ENCODE measurements at places on chromosomes 3 and 15.

- DNase-seq, result no peak
These were observed 131.8 kb downstream of the CCNL1 start for GRCh38 chr3:157027861-157028745.

GRCh38 chr15:68333775-68334470, 56.4 kb downstream of the FEM1B start:
- no peak for DNase-seq

DNA sequence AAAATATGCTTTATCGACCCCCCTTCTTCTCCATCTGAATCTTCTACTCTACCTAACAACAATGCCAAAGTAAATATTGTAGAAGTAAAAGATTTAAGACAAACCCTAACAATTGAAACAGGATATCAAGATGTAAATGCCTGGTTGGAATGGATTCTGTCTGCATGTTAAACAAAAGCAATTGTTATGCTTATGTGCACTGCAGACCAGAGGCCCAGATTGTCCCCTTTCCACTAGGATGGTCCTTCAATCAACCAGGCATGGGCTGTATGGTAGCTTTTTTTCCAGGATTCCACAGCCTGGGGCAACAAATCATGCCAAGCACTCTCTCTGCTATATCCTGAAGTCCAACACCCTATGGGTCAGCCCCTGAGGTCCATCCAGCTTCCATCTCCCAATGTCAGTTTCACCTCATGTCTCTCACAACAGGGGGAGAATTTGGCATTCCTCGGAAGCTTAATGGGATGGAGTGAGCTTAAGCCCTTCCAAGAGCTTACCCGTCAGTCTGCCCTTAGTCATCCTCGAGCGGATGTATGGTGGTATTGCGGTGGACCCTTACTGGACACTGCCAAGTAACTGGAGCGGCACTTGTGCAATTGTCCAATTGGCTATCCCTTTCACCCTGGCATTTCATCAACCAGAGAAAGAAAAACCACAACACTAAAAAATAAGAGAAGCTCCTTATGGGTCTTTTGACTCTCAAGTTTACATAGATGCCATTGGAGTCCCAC, 36.2 kb downstream of the ZNF589 start:
- DNase-seq, result no peak

DNA sequence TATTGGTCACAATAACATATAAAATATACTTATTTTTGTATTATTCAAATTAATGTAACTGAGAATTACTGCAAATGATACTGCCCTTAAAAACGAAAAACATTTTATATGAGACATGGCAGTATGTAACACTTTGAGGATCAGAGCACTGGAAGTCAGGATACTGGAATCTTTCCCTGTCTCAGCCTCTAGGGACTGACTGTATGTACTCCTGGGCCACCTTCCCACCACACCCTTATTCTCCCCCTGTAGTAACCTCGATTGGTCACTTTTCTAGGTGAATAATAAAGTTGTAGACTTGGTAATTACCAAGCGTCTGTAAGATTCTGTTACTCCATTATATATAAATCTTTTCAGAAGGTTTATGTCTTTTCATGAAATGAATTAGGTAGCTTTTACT, 43.0 kb downstream of the LRRC49 start:
- DNase-seq, result no peak

DNA sequence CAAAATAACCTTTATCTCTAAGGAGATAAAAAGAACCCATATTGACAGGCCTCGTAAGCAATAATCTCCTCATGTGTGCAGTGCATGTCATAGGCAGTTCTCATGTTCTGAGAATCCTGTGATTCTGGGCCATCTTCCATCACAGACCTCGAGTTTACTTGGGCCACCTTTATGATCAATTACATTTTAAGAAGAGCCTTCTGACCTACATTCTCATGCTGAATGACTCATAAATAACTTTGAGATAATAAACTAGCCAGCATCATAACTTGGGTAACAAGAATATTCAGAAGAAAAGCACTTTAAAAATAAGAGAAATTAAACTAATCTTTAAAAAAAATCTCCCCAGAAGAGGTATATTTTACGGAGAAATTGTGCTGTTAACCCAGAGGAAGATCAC, 310.7 kb upstream of the ZNF717 start:
- no peak for DNase-seq

DNA sequence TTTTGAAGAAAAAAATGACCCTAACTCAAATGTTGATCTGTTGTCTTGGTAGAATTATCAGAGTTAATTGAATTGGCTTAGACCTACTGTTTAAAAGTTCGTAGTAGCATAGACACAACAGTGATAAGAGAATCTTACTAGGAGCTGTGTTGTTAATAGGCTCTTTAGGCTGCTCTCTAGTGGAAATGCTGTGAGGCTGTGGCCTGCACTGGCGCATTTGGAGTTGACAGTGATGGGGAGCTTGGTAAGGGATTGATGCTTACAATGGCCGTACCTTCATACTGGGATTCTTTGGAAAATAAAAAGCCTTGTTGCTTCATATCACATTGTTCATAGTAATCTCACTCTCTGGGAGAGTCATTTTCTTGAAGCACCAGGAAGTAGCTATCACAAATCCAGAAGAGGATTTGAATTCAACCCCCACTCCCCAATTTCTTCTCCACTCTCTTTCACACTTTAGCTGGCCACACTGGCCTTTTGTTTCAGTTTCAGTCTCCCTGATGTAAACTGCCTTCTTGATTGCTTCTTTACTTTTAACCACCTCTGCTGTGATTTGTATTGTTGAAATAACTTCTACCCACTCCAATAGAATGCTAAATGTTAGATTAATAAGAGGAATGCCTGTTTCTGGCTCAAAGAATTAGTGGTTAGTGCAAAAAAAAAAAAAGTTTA, 56.6 kb downstream of the CEP63 start:
- DNase-seq, result no peak

DNA sequence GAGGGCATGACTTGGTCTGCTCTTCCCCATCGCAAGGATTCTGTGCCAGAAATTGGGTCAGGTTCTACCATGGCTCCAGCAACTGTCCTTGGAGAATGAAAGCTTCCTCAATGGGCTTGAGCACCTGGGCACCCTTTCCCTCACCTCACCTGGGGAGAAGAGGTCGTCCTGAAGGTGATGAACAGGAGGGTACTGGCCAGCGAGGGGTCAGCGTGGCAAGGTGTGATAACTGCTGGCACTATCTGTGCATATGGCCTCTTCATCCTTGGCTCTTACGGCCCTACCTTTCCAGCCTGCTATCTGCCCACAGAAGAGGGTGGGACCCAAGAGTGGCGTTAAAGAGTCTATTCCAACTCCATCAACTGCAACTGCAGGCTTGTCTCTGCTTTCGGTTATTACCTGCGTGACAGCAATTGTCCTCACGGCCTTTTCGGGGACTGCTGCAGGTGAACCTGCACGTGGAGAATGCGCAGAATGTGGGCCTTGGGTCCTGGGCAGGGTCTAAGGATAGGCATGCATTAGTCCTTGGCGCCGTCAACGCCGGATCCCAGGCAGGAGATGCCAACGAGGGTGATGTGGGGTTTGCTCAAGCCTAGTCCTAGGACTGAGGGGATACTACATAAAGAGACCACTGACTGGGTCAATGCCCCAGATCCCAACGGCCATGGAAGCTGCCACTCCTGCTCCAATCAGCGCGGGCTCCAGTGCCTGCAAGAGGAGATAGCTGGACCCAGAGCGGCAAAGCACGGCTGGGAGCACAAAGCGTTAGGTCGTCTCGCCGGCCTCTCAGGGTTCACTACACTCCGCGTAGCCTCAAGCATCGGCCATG, 625 bp upstream of the RBM15B start:
- no peak for DNase-seq

DNA sequence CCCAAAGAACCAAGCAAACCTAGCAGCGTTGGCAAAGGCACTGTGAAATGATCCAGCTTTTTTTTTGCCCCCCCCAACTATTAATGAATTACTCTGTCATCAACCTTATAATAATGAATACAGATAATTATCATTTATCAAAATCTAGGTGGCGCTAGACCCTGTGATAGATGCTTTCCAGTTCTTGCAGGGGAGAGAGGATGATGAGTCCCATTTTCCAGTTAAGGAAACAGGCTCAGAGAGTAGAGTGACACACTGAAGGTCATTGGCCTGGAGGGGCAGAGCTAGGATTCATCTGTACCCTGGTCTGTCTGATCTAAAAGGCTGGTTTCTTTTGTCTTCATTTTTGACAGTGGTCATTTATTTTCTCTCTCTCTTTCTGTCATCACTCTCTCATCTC, 5.0 kb downstream of the ACOX2 start:
- DNase-seq, result no peak

DNA sequence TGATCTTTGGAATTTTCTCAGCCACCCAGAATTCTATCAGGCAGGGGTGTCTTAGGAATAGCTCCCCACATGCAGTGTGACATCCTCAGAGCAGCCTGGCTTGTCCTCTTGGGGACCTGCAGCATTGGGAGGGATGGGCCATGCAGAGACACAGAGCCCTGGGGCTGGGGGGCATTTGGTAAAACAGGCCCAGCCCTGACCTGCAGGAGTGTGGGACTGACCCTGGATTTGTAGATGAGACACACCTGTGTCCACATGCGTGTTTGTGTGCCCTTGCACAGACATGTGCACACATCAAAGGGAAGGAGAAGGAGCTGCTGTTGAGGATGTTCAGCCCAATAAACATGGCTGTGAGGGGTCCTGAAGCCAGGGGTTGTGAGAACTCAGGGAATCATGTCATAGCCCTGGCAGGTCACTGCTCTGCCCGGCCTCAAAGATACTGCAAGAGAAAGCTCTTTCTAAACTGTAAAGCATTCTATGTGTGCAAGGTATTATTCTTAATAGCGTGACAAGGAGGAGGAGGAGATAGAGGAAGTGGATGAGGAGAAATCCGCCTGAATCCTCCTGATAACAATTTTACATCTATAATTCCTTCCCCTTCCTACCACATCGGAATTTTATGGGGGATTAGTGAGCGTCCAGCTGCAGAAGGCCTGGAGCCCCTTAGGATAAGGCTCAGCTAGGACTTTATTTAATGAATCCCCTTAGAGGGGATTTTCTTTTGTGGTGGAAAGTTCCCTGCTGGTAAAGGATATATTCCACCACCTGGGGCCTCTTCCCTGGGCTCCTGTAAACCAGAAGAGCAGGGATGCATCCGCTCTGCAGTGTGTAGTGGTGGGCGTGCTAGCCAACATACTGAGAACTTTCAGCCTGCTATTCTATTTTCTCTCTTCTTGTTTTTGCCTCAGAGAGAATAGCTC, 245.5 kb downstream of the EPHB1 start:
- no peak for DNase-seq

Data from activated T-cell treated with anti-CD3 and anti-CD28 coated beads for 48 hours (primary cell).